Suppressor macrophage (primary cell): ENCODE measurements at places on chromosomes 16 and 17.

DNA sequence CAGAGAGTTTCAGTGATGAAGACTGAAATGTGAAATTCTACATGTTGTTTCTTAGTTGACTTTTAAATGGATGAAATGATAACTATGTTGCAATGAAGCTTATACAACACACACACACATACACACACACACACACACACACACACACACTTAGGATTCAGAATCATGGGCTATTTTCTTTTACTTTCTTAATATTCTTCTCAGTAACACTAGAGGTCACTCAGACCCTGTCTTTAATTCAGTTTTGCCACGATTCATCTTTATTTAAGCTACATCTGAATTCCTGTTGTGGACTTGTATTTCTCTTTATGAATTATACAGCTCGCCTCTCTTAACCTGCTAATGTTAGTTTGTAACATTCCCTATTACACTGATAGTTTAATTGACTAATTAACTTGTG lies 109.6 kb upstream of the GOT2 start:
- DNase-seq, result peak; percentile 56

DNA sequence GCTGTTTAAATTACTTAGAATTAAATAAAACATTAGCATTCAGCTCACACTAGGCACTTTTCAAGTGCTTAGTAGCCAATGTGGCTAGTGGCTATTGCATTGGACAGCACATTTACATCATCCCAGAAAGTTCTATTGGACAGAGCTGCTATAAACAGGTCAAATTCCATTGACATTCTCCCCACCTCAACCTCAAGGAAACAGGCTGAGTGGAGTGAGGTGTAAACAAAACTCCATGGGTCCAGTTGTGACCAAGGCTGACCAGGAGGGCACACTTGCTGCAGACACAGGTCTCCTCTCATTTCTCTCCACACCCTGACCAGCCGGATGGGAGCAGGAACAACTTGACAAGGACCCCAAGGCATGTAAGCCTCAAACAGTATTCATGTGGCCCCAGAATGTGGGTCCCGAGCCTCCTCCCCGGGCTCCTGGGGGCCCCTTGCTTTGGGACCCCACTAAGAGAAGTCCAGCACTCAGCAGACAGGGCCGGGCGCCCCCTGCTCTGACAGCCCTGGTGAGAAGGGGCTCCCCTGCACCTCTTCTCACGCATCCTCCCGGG lies 488 bp downstream of the C17orf113 start:
- DNase-seq, result no peak

DNA sequence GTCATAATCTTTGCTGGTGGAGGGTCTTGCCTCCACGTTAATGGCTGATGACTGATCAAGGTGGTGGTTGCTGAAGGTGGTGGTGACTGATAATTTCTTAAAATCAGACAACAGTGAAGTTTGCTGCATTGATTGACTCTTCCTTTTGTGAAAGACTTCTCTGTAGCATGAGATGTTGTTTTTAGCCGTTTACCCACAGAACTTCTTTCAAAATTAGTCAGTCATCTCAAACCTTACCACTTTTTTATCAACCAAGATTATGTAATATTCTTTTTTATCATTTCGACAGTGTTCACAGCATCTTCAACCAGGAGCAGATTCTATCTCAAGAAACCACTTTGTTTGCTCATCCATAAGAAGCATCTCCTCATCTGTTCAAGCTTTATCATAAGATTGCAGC lies 5.9 kb downstream of the UQCRC2 start:
- DNase-seq, result no peak

DNA sequence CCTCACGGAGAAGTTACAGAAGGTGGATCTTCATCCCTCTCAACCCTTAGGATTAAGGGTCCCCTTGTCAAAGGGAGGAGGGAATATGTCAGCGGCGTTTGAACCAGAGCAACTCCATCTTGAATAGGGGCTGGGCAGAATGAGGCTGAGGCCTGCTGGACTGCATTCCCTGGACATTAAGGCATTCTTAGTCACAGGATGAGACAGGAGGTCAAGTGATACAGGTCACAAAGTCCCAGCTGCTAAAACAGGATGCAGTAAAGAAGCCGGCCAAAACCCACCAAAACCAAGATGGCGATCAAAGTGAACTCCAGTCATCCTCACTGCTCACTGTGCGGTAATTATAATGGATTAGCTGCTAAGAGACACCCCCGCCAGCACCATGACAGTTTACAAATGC lies 36.7 kb downstream of the RBFOX3 start:
- DNase-seq, result no peak

GRCh38 chr16:2039274-2040031 lies 8.2 kb downstream of the NTHL1 start:
- no peak for DNase-seq

- no peak for DNase-seq
Measured at GRCh38 chr16:24478401-24478800, 61.0 kb upstream of the RBBP6 start.

- DNase-seq, result no peak
Measured at GRCh38 chr16:65323655-65324237, 201.9 kb upstream of the CDH11 start.

GRCh38 chr17:1574697-1575471 lies 12.3 kb upstream of the PITPNA start:
- no peak for DNase-seq

DNA sequence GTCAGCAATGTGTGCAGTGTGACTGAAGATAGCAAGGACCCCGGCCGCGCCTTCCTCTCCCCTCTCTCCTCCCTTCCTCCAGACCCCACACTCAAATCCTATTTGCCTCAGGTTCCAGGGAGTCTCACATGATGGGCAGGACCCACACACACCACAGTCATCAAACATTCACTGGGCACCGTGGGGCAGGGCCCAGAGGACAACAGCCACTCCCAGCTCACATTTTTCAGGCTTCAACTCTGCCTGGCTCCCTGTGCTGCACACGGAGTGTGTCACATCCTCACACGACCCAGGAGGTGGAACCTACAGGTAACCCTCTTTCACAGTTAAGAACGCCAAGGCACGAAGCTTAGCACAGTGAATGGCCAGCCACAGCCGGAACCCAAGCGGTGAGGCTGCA lies 30.5 kb downstream of the PEMT start:
- DNase-seq, result no peak

GRCh38 chr17:60720763-60721531 lies 43.3 kb downstream of the BCAS3 start:
- peak; percentile 81 for DNase-seq

GRCh38 chr17:29060475-29060874 lies 17.5 kb downstream of the PIPOX start:
- no peak for DNase-seq
